ENCODE measurements at places on chromosomes 2 and 18.

- no peak for DNase-seq
Observed at GRCh38 chr2:183606718-183607085, 482.5 kb downstream of the NUP35 start.

- DNase-seq, result no peak
Observed at GRCh38 chr2:3282056-3282998, 95.3 kb downstream of the EIPR1 start.

GRCh38 chr2:71578767-71579342, 125.5 kb downstream of the DYSF start:
- no peak for DNase-seq

GRCh38 chr2:233434666-233435330, 80.5 kb downstream of the DGKD start:
- no peak for DNase-seq

DNA sequence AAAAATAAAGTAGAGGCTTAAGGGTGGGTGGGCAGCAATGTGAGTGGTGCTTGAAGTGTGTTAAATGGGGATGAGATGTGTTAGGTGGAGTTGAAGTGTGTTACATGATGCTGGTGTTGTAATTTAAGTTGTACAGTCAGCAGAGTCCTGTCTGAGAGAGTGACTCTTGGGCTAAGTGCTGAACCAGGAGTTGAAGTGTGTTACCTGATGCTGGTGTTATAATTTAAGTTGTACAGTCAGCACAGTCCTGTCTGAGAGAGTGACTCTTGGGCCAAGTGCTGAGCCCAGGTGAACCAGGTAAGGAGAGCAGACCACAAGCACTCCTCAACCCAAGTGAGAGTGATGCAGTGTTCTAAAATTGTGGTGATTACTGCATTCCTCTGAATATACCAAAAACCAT, 40.6 kb downstream of the LCLAT1 start:
- no peak for DNase-seq

DNA sequence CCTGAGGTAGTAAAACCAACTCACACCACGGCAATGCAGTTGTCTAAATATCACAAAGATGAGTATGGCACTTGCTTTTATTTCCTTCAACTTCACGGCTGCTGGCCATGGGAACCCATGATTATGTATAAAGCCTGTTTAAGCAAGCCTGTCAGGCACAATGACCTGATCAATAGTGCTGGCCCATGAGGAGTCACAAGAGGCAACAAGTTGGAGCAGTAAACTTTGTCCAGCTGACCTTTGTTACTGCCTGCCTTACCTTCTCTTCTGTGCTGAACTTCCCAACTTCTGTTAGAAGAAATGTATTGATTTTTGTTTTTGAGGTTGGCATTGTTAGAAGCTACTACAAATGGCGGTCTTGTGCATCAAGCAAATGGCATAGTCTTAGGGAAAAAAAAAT, 151.9 kb downstream of the RAB3GAP1 start:
- no peak for DNase-seq

DNA sequence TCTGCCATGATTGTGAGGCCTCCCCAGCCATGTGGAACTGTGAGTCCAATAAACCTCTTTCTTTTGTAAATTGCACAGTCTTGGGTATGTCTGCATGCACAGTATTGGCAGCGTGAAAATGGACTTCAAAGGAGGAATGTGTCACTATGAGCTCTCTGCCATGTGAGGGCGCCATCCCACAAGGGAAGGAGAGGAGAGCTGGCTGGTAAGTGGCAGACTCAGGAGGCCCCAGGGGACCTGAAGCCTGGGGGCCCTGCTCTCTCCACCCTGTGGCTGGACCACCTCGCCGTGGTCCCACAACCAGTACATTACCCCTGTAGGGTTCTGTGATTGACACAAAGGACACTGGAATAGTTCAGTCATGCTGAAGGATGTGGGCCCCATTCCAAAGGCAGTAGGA, 122.1 kb downstream of the RPIA start:
- DNase-seq, result no peak

- DNase-seq, result no peak
Observed at GRCh38 chr2:33158482-33159003, 211.8 kb downstream of the LTBP1 start.

GRCh38 chr2:209411718-209412117, 12.1 kb upstream of the MAP2 start:
- no peak for DNase-seq

GRCh38 chr2:222452422-222452950, 28.1 kb downstream of the SGPP2 start:
- no peak for DNase-seq

DNA sequence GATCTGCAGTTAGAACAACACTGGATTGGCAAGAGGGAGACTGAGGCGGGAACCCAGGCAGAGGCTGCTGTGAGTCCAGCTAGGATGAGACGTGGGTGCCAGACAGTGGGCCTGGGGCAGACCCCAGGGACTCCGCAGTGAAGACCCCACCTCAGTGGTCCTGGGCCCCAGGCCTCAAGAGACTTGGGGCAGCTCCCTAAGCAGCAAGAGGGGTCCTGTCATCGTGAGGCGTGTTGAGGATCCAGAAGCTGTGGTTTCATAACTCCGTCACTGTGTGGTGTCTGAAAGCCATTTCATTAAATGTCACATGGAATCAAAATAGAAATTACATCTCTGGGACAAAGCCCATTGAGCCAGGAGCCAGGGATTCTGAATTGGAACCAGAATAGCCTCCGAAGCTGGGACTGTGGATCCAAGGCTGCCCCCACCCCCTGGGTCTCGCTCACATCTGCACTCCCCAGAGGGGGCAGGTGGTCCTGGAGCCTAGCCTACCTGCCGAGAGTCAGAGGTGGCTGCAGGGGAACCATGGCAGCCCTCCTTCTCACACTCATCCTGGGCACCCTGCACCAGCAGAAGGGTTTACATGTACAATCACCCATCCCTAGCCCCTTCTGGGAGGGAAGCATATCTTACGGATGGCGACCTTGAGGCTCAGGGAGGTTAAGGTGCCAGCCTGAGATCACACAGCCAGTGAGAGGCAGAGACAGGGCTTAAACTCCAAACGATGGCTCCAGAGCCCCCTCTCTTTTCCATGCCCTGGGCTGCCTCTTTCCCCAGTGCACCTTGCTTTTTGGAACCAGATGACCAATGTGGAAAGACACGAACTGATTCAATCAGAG, 23.2 kb downstream of the RRM2 start:
- DNase-seq, result no peak

All from CD4-positive, alpha-beta T cell treated with Interferon gamma for 1 hour (primary cell).